ENCODE measurements at places on chromosomes 2 and 18.

GRCh38 chr2:164599954-164600589 is 21.2 kb downstream of the GRB14 start:
- no peak for DNase-seq

GRCh38 chr18:58139459-58140386 is 95.7 kb downstream of the NEDD4L start:
- no peak for DNase-seq

DNA sequence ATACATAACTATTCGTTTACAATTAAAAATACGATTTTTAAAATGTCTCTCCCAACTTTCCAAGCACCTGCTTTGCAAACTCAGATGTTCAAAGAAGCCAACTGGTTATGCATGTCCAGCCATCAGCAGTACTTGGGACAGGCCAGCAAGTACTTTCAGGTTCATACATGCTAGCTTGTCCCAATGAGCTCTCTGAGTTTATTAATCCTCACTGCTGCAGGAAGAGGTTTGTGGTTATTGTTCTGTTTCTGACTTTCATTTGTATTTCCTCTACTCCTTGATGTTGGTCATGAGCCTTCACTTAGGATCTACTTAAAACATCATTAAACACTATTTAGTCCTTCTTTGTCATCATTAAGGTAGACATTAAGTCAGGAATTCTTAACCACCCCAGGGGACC is 374.1 kb downstream of the LRATD1 start:
- DNase-seq = no peak

DNA sequence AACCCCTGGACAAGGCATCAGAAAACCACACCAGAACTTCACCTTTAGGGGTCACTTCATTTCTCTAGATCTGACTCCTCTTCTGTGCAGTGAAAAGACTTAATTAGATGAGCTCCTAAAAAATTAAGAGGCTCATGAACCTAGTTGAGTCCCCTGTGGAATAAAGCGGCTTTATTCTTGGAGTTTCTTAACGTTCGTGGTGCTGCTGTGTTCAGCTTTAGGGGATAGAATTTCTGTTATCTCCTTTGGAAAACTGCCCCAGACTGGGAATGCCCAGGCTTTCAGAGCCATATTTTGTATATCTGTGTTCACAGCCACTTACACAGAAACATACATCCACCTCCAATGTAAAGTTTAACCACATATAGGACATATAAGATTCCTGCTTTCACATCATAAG is 165.8 kb downstream of the ANTXR1 start:
- DNase-seq = no peak

- DNase-seq = no peak
These were observed 14.9 kb downstream of the COPS9 start for GRCh38 chr2:240121190-240121589.

- no peak for DNase-seq
These were observed 137.7 kb downstream of the PXDN start for GRCh38 chr2:1606421-1607235.
